ENCODE measurements at places on chromosomes 1 and 21. TPM values are rescaled to one million over a fixed set of nuclear protein-coding genes. Genes with fewer than 3 reads are reported as not detected.

PGBD5 gene
- total RNA-seq, result 0.36 TPM

CSF3R gene
- total RNA-seq, result not detected

BTG3 gene
- total RNA-seq, result 22.6 TPM

CADM3 gene
- 0.23 TPM for total RNA-seq

RXRG gene
- total RNA-seq, result 0.06 TPM

ILDR2 gene
- total RNA-seq, result not detected

LCE3A gene
- total RNA-seq, result not detected

DDR2 gene
- total RNA-seq, result 0.51 TPM
